ENCODE measurements at places on chromosomes 2 and 18.
A peak's percentile ranks its signal among the peaks of the same experiment; 100 is the strongest.

- DNase-seq, result no peak
Observed at GRCh38 chr2:206423147-206423546, 20.2 kb upstream of the ADAM23 start.

DNA sequence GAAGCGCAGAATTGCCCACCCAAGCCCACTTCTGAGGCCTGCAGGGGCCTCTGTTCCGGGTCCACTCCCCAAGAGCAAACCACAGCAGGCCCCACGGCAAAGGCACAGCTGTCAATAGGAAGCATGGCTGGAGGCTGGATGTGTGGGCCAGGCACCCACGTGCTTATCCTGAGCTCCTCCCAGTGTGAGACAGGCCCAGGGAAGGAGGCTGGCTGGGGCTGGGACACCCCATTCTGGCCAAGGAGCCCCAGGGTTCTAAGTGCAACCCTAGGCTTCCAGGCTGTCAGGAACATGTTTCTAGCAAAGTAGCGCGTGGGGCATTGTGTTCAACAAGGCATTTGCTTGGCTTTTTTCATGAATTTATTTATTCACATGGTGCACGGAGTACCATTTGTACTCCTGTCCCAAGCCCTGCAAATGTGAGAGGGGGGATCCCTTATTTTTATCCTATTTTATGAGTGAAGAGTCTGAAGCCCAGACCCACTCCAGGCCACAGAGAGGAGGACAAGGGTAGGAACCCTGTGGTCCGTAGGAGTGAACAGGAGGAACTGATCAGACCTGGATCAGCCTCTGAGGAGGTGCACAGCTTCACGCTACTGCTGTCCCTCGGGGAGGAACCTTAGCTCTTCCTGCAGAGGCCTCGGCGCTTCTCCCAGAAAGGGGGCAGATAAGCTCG, 6.1 kb upstream of the RAB17 start:
- DNase-seq, result no peak

DNA sequence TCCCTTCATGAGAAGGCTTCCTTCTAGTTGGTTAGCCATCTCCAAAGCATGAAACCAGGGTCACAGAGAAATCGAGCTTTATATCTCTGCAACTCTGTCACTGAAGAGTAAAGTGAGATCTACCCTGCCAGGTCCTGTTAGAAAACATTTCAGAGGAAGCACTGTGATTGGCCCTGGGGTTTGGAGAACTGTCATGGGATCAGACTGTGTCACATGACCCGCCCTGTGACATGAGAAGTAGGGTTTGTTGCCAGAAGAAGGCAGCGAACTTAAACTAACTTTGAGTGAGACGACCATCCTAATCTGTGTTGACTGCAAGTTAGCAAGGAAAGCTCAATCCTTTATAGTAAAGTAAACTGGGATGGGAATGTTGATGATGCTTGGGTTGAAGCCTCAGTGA, 55.5 kb downstream of the SLC9A2 start:
- DNase-seq, result no peak

- DNase-seq, result no peak
Observed at GRCh38 chr2:65813631-65814173, 381.3 kb upstream of the SPRED2 start.

DNA sequence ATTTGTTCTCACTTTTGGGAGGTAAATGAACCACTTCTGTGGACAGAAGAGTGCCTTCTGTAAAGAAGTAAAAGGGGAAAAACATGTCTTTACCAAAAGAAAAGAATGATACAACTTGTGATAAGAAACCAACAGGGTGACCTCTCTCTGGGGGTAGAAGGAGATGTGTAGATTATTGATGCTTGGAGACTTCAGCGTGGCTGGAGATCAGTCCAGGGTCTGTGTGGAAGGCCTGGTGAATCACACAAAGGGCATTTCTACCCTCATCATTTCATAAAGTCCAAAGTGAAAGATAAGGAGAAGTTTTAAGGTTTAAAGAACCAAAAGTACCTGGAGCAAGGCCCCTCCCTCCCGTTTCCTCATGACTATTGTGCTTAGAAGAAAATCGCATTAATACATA, 142.5 kb downstream of the NCK2 start:
- DNase-seq, result no peak

DNA sequence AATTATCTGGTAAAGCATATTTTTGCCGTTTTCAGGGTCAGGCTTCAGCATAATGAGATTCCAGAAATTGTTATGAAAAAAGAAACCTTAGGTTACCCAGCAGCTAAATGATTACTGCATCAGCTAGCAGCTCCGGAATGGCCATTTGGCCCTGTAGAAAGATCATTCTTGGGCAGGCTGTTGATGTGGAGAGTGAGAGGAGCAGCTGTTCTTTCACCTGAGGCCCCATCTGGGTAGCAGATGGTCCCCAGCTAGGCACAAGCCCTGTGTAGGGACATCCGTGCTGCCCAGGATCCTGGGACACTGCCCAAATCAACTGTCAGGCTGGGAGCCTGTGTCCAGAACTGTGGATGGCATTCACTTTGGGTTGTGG, 61.8 kb downstream of the NEDD4L start:
- DNase-seq, result peak; percentile 86

- DNase-seq, result no peak
Observed at GRCh38 chr2:143068509-143068908, 60.7 kb upstream of the ARHGAP15 start.

DNA sequence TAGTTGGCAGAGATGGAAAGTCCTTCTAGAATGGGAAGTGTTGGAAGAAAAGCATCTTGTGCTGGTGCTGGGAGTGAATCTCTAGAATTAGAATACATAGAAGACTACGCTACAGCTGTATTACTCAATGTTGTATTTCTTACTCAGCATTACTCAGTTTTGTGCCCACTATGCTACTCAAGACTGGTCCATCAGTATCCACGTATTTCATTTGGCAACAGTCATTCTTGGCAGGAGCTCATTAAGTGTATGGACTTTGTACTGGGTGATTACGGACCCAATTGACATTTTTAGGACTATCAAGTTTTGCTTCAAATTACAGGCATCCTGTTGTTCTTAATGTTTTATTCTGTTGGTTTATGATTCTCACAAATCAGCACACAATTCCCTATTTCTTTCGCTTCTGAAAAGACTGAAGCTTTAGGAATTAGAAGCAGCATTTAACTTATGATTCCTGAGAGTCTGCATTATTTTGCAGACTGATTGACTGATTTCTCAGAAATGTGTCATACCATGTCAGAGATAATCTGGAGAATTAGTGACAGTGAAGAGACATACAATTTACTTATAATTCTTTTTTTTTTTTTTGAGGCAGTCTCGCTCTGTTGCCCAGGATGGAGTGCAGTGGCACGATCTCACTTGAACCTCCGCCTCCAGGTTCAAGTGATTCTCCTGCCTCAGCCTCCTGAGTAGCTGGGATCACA, 136.9 kb downstream of the MYO3B start:
- no peak for DNase-seq
